ENCODE measurements at places on chromosomes 7 and 10. TPM values are rescaled to one million over a fixed set of nuclear protein-coding genes. Genes with fewer than 3 reads are reported as not detected.

Gene HTR7
- total RNA-seq = 0.25 TPM

Gene C10orf67
- not detected for total RNA-seq

Gene MYO3A
- not detected for total RNA-seq

Gene LSM8
- total RNA-seq = 69.5 TPM

Gene DPYSL4
- total RNA-seq = 4.2 TPM

Gene SHTN1
- 9.2 TPM for total RNA-seq

Gene GNAT3
- total RNA-seq = not detected

Gene AKR1C4
- total RNA-seq = not detected

Gene SEMA3C
- 319 TPM for total RNA-seq

Gene SFRP4
- 171 TPM for total RNA-seq

Gene RNF133
- total RNA-seq = 0.54 TPM

Gene THSD7A
- 2.5 TPM for total RNA-seq

Gene PKD2L1
- not detected for total RNA-seq
